Stimulated activated naive CD4-positive, alpha-beta T cell (primary cell): ENCODE measurements at places on chromosomes 1 and 21.

DNA sequence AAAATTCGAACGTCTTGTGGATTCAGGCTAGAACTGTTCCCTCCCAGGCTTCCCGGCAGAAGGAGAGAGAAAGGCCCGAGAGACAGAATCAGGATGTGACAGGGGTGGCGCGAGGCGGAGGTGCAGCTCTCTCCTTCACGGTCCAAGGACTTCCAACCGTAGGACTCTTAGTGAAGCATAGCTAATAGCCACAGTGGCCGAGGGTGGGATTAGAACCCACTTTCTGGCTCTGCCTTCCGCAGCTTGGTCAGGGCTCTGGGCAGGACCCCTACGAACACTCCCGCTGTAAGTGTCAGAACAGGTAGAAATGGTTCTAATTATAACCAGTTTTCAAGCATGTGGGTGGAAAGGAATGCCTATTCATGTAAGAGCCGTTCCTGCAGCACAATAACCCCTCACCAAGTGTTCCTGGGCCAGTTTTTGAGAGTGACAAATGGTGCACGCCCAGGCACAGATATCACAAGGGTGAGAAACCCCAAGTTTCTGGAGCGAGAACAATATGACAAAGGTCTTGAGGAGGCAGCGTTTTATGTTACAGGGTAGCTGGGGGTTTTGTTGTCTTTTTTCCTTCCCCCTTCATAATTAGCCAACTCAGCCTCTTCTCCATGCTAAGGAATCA lies 86.4 kb downstream of the SYF2 start:
- DNase-seq = no peak

DNA sequence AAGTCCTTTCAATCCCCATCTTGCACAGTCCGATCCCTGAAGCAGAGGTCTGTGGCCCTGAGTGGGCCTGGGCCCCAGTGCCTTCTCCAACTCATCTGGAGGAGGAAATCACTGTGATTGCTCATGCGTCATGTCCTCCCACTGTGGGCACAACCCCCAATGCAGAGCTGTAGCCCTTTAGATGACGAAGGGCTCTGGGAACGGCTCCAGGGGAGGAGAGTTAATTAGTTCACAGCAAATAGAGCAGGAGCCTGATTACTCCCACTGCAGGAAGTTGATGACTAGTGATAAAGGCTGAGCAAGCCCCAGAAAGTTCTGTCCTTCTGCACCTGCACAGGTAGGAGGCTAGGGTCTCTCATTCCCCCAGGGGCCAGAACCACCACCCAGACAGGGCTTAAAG lies 111.5 kb downstream of the CCDC185 start:
- no peak for DNase-seq

- no peak for DNase-seq
Observed at GRCh38 chr1:7824701-7825100, 28.2 kb downstream of the UTS2 start.

- no peak for DNase-seq
Observed at GRCh38 chr1:31645274-31645568, 545 bp upstream of the PEF1 start.

GRCh38 chr1:32099426-32099825 lies 8.4 kb upstream of the KPNA6 start:
- no peak for DNase-seq

- DNase-seq = no peak
Observed at GRCh38 chr1:242212401-242212800, 213.5 kb upstream of the MAP1LC3C start.

DNA sequence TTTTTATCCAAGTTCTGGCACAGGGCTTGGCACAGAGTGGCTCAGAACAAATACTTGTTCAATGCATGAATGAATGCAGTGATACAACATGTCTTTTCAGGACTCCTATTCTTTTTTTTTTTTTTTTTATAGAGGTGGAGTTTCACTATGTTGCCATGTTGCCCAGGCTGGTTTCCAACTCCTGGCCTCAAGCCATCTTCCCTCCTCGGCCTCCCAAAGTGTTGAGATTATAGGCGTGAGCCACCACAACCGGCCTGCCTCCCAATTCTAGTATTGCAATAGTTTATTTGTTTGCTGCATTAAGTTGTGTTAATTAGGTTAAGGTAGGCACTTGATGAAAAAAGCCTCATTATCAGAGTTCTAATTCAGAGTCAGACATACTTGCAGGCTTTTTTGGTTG lies 17.9 kb downstream of the UBE4B start:
- DNase-seq = no peak

DNA sequence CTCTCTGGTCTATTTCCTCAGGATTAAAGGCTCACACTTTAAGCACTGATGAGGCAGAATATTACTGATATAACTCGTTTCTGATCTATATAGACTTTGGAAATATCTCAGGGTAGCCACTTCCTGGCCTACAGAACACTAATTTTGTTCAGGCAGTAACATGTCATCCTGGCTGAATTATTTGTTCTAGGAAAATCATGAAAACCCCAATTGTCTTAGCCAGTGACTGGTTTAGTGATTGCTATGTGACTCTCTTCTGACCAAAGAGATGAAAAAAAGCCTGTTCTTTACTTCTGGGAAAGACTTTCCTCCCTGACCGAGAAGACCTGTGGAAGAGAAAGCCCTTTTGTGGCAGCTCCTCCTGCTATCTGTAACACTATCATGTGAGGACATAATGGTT lies 453.7 kb downstream of the SETD4 start:
- no peak for DNase-seq

- peak; percentile 55 for DNase-seq
Observed at GRCh38 chr1:178726087-178726517, 1.1 kb downstream of the RALGPS2 start.

- no peak for DNase-seq
Observed at GRCh38 chr1:160346958-160347357, 3.8 kb downstream of the NCSTN start.

GRCh38 chr1:12184008-12184681 lies 17.4 kb downstream of the TNFRSF1B start:
- DNase-seq = no peak

DNA sequence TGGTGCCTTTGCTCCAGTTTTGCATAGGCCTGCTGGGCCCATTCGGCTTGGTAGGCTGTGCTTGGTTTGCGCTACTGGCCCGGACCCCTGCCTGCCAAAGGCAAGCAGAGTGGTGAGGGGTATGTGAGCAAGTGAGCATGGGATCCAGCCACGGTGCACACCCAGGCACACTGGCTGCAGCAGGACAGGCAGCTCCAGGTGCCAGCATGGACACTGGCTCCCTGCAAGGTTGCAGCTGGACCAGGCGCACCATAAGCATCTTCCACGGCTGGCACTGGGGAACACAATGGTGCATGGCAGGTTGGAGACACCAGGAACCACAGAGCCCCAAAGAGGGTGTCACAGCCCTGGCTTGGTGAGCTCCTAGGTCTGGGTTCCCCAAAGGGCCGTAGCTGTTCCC lies 693.5 kb upstream of the PTBP2 start:
- DNase-seq = no peak

GRCh38 chr1:174800216-174800851 lies 199.4 kb upstream of the CACYBP start:
- no peak for DNase-seq

DNA sequence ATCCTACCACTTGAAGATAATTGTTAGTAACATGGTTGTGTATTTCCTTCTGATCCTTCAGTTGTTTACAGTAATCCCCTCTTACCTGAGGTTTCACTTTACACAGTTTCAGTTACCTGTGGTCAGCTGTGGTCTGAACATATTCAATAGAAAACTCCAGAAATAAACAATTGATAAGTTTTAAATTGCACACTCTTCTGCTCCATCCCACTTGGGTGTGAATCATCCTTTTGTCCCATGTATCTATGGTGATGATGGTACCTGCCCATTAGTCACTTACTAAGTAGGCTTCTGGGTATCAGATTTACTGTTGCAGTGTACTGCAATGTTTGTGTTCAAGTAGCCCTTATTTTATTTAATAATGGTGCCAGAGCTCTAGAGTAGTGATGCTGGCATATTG lies 62.5 kb downstream of the OSBPL9 start:
- no peak for DNase-seq

- no peak for DNase-seq
Observed at GRCh38 chr1:96364576-96364975, 357.0 kb upstream of the PTBP2 start.

DNA sequence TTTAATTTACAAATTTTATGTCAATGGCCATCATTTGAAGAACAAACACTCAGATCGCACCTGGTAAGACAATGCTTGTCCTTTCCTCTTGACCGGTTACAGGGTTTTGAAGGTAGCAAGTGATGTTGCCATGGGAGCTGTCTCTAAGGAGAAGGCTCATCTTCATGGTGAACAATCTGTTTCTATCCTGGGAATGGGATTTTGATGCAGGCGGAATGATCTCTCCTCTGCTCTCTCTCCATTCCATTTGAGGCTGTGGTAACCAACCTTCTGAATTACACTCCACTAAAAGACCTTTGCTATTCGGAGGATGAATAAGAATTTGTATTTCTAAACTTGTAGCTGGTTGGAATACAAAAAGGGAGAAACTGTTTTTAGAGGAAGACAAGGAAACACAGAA lies 57.9 kb upstream of the SLC5A9 start:
- no peak for DNase-seq

- no peak for DNase-seq
Observed at GRCh38 chr1:183168308-183168707, 17.8 kb upstream of the LAMC2 start.

- no peak for DNase-seq
Observed at GRCh38 chr21:26374817-26375216, 198.3 kb downstream of the CYYR1 start.
